Activated CD8-positive, alpha-beta memory T cell treated with anti-CD3 and anti-CD28 coated beads, Interleukin-2, amount 10 ng/mL, durations not matched to agents 7 days and 5 days (primary cell): ENCODE measurements at places on chromosomes 6 and 20. TPM values are rescaled to one million over a fixed set of nuclear protein-coding genes. Genes with fewer than 3 reads are reported as not detected.

GRCh38 chr6:44667668-44668390 lies 280.3 kb downstream of the CDC5L start:
- peaks cover 2% of the 10 kb centered on the region for H3K4me1 ChIP-seq
- H3K4me3 ChIP-seq, result no peak overlapping the region
- H3K27me3 ChIP-seq, result peaks cover 4% of the 10 kb centered on the region
- peak; percentile 43 for DNase-seq

The UNC93A gene
- not detected for total RNA-seq

DNA sequence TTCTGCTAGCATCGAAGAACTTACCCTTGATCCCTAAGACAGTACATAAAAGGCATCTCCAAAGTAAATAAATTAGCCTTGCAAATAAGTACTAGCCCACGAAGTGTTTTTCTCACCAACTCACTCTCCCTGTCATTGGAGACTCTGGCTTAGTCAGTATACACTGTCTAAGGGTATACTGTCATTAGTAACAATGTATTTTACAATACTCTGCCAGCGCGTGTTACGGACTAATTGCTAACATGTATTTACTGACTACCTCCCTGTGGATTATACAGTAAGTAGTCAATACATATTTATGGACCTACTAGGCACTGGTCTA lies 72.1 kb downstream of the NFATC2 start:
- H3K4me1 ChIP-seq, result peaks cover 55% of the 10 kb centered on the region
- H3K36me3 ChIP-seq, result peaks cover 69% of the 10 kb centered on the region
- peak overlapping the region; percentile 86 for H3K27ac ChIP-seq
- no peak for DNase-seq

GRCh38 chr6:133040094-133040802 lies 200.9 kb upstream of the EYA4 start:
- no peaks in the 10 kb centered on the region for H3K4me1 ChIP-seq
- no peak for DNase-seq
- peaks cover 10% of the 10 kb centered on the region for H3K27me3 ChIP-seq
- no peak overlapping the region for H3K27ac ChIP-seq

The LPA gene
- total RNA-seq, result not detected

The EDEM2 gene
- total RNA-seq, result 25.6 TPM

DNA sequence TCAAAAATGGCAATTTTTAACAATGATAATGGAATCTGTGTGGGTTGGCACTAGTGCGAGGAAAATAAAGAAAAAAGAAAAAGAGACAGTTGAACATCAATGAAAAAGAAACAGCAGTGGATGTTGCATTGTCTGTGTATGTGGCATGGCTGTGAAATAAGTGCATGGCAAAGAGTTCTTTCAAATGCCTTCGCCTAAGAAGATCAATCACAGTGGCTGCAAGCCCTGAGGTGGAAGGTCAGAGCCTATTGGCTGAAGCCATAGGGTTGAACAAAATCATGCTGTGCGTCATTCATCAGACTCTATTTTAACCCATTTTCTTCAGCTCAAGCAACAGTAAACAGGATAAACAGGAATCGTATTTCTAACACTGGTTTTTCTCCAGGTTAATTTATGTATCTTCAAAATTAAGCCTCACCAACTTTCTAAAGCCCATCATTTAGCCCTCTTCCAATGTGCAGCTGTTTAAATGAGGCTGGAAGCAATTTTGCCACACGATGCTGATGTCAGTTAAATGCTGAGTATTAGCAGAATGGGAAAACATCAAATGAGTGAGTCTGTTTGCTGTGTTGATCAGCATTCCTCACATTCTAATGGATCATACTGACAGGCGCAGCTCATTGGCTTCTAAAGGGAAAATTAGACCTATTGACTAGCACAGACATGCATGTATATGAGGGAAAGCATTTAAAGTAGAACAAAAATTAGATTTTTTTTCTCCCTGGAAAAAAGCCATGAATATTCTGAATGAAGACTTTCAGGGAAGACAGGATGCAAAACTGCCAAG lies 955.9 kb upstream of the EYS start:
- no peaks in the 10 kb centered on the region for H3K27me3 ChIP-seq
- no peaks in the 10 kb centered on the region for H3K4me1 ChIP-seq
- H3K4me3 ChIP-seq, result no peak overlapping the region
- H3K36me3 ChIP-seq, result no peaks in the 10 kb centered on the region
- no peak for DNase-seq
- H3K27ac ChIP-seq, result no peak overlapping the region

The MLIP gene
- not detected for total RNA-seq

The TRIM26 gene
- total RNA-seq, result 112 TPM

The SNAI1 gene
- 0.21 TPM for total RNA-seq

- no peaks in the 10 kb centered on the region for H3K36me3 ChIP-seq
- no peak overlapping the region for H3K4me3 ChIP-seq
- no peak overlapping the region for H3K27ac ChIP-seq
- no peak for DNase-seq
- H3K27me3 ChIP-seq, result no peaks in the 10 kb centered on the region
Observed at GRCh38 chr6:161254464-161255253, 19.2 kb downstream of the AGPAT4 start.

- no peak overlapping the region for H3K27ac ChIP-seq
- no peak for DNase-seq
- peaks cover 1% of the 10 kb centered on the region for H3K27me3 ChIP-seq
Observed at GRCh38 chr20:33919653-33920052, 74.1 kb upstream of the RALY start.

The SIRPB2 gene
- total RNA-seq, result not detected

- H3K27ac ChIP-seq, result no peak overlapping the region
- H3K4me3 ChIP-seq, result no peak overlapping the region
- H3K4me1 ChIP-seq, result no peaks in the 10 kb centered on the region
- no peak for DNase-seq
- peaks cover 21% of the 10 kb centered on the region for H3K27me3 ChIP-seq
Observed at GRCh38 chr20:16654858-16655535, 74.8 kb upstream of the SNRPB2 start.

DNA sequence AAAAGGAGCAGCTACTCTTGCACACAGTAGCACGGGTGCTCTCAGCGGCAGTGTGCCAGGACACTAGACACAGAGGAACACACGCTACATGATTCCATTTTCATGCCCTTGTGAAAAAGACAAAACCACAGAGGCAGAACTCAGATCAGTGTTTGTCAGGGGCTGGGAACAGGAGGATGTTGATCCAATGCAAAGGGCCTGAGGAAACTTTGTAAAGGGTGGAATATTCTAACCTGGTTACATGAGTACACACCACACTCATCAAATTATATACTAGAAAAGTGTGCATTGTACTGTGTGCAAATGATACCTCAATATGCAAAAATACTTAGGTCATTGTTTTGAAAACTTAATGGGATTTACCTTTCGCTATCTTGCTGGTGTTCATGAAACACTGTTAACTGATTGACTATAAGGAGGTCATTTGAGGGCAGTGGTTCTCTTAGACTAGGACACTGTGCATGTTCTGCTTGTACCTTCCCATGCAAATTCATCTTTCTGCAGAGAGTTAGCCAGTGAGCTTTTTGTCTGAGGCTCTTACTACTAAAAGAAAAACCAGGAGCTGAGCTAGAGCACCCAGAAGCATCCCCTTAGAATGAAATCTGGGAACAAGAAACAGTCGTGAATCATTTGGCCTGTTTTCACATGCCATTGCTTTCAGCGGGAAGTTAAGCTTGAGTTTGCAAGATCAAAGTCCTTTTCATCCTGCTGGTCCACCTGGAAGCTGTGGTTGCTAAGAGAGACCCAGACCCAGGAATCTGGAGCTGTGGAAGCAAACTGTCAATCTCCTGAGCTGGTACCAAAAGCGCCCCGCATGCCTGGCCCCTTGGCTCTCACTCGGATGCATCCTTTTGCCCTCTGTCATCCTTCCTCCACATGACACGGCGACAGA lies 204.8 kb downstream of the TTLL2 start:
- peaks cover 4% of the 10 kb centered on the region for H3K27me3 ChIP-seq
- H3K36me3 ChIP-seq, result no peaks in the 10 kb centered on the region
- H3K4me1 ChIP-seq, result no peaks in the 10 kb centered on the region
- H3K4me3 ChIP-seq, result no peak overlapping the region

GRCh38 chr6:77466055-77466450 lies 2.8 kb upstream of the HTR1B start:
- peaks cover 16% of the 10 kb centered on the region for H3K4me1 ChIP-seq
- peaks cover 6% of the 10 kb centered on the region for H3K36me3 ChIP-seq
- no peak overlapping the region for H3K27ac ChIP-seq
- DNase-seq, result peak; percentile 51
- peaks cover 58% of the 10 kb centered on the region for H3K27me3 ChIP-seq
- peak overlapping the region; percentile 72 for H3K4me3 ChIP-seq

The SUMO4 gene
- 10.6 TPM for total RNA-seq

GRCh38 chr6:130019326-130020072 lies 1.1 kb downstream of the L3MBTL3 start:
- peaks cover 22% of the 10 kb centered on the region for H3K4me1 ChIP-seq
- H3K27me3 ChIP-seq, result no peaks in the 10 kb centered on the region
- DNase-seq, result peak; percentile 54
- H3K27ac ChIP-seq, result peak overlapping the region; percentile 90

GRCh38 chr6:15218401-15218800 lies 27.5 kb upstream of the JARID2 start:
- H3K4me1 ChIP-seq, result no peaks in the 10 kb centered on the region
- H3K36me3 ChIP-seq, result no peaks in the 10 kb centered on the region
- no peak for DNase-seq
- no peak overlapping the region for H3K27ac ChIP-seq
- no peak overlapping the region for H3K4me3 ChIP-seq

The MATN4 gene
- total RNA-seq, result 2.2 TPM

GRCh38 chr6:3363296-3364025 lies 93.4 kb downstream of the SLC22A23 start:
- peaks cover 9% of the 10 kb centered on the region for H3K27me3 ChIP-seq
- no peaks in the 10 kb centered on the region for H3K4me1 ChIP-seq
- H3K4me3 ChIP-seq, result no peak overlapping the region
- no peak for DNase-seq
- no peak overlapping the region for H3K27ac ChIP-seq

The PACRG gene
- total RNA-seq, result not detected

GRCh38 chr6:140178520-140178919 lies 804.1 kb upstream of the CITED2 start:
- H3K4me1 ChIP-seq, result no peaks in the 10 kb centered on the region
- H3K27me3 ChIP-seq, result no peaks in the 10 kb centered on the region
- DNase-seq, result no peak
- H3K27ac ChIP-seq, result no peak overlapping the region

GRCh38 chr6:85278466-85279035 lies 171.3 kb upstream of the NT5E start:
- H3K4me3 ChIP-seq, result no peak overlapping the region
- H3K4me1 ChIP-seq, result no peaks in the 10 kb centered on the region
- no peaks in the 10 kb centered on the region for H3K36me3 ChIP-seq
- H3K27me3 ChIP-seq, result peaks cover 3% of the 10 kb centered on the region
- DNase-seq, result no peak

GRCh38 chr20:49132995-49133478 lies 55.1 kb downstream of the STAU1 start:
- no peak for DNase-seq
- H3K4me3 ChIP-seq, result no peak overlapping the region
- H3K4me1 ChIP-seq, result peaks cover 3% of the 10 kb centered on the region
- no peak overlapping the region for H3K27ac ChIP-seq
- no peaks in the 10 kb centered on the region for H3K27me3 ChIP-seq

The LY6G5B gene
- 25.0 TPM for total RNA-seq

GRCh38 chr20:40639676-40640355 lies 49.2 kb downstream of the MAFB start:
- no peaks in the 10 kb centered on the region for H3K36me3 ChIP-seq
- H3K4me1 ChIP-seq, result no peaks in the 10 kb centered on the region
- no peak overlapping the region for H3K27ac ChIP-seq
- H3K27me3 ChIP-seq, result no peaks in the 10 kb centered on the region

The MOG gene
- total RNA-seq, result not detected

The GPX5 gene
- total RNA-seq, result not detected
